RWPE1 (cell line): ENCODE measurements at places on chromosomes 13 and 19.

DNA sequence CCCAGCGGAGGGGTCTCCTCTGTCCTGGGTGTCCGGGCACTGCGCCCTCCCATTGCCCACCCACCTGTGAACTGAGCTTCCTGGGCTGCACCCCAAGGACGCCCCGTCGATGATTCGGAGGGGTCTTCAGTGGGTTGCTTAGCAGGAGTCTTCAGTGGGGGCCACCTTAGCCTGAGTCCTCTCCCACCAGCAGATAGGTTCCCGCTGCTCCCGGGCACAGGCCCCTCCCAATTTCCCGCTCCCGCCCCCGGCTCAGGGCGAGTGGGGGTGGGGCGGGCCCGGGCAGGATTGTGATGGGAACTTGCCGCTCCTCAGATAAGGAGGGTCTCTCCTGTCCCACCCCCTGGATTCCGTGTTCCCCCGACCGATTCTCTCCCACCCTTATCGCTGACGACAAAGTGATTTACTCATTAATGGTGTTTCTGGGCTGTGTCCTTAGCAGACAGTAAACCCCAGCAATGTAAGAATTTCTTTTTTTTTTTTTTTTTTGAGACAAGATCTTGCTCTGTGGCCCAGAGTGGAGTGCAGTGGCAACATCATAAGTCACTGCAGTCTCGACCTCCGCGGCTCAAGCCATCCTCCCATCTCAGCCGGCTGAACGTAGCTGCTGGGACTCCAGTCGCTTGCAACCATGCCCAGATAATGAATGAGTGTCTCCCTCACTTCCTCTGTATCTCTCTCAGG is 655 bp upstream of the S1PR5 start:
- DNase-seq = peak; percentile 70

GRCh38 chr19:4279530-4280422 is 710 bp downstream of the SHD start:
- DNase-seq = no peak

DNA sequence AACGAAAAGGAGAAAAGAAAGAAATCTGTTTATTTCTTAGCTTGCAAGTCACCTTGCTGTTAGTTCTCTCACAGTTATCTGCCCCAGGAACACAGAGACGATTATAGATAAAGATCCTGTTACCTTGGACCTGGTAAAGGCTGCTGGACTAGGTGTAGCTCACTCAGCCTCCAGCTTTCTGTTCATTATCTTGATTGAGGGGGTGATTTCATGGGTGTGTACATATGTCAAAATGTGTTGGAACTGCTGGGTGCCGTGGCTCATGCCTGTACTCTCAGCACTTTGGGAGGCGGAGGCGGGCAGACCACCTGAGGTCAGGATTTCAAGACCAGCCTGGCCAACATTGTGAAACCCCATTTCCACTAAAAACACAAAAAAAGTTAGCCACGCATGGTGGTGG is 27.9 kb downstream of the CERS4 start:
- no peak for DNase-seq

GRCh38 chr13:37942929-37943328 is 73.4 kb upstream of the TRPC4 start:
- no peak for DNase-seq

GRCh38 chr13:113493315-113493951 is 2.9 kb upstream of the DCUN1D2 start:
- DNase-seq = peak; percentile 78

DNA sequence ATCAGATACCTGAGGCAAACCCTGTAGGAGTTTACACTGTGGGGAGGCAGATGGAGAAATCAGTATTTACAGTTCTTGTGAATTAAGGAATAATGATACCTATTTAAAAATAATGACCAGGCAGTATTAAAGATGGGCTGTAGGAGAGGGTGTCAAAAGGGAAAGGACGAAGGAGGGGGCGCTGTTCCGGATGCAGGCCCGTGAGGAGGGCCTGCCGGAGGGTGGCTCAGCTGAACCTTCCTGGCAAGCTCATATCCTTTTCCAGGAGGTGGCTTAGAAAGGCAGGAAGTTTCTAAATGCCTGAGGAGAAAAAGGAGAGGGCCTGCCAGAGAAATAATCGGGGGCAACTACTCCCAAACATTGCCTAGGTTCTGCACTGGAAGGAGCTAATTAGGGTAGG is 46.6 kb downstream of the MBNL2 start:
- DNase-seq = no peak

DNA sequence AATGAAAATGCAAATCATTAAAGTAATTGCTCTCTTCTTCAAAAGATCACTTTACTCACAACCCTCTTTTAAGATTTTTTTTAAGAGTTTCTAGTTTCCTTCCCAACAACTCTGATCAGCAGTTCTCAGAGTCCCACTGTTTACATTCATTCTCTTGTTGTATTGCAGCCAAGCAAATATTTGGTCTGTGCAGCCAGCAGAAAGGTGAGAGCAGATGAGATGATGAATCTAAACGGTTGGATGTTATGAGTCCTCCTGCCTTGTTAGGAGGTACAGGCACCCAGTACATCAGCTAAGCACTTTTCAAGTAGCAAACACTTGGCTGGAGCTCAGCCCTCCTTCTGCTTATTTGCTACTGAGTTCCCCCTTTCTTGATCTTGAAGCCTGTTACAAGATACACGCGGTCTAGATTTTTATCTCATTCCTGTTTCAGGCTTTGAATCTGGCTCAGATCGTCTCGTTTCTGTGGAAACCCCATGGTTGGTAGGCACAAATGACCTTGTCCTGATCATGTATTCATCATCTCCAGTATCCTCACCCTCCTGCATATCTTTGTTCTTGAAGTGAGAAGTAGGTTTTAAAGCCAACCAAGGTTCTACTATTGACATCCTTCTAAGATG is 300.7 kb downstream of the DCT start:
- no peak for DNase-seq

DNA sequence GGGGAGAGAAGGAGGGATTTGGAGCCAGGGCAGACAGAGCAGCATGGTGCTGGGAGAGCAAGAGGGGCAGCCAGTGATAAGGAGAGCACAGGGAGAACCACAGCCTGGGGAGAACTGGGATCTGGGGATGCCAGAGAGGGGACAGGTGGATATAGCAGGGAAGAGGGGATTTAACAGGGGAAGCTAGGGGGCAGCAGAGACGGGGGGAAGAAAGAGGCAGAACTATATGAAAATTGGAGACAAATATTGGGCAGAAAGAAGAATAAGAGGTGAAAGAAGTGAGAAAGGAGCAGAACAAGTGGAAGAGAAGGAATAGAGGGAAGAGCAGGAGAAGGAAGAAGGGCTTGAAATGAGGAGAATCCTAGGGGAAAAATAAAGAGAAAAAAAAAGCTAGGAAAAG is 6.5 kb upstream of the ZNF528 start:
- no peak for DNase-seq

DNA sequence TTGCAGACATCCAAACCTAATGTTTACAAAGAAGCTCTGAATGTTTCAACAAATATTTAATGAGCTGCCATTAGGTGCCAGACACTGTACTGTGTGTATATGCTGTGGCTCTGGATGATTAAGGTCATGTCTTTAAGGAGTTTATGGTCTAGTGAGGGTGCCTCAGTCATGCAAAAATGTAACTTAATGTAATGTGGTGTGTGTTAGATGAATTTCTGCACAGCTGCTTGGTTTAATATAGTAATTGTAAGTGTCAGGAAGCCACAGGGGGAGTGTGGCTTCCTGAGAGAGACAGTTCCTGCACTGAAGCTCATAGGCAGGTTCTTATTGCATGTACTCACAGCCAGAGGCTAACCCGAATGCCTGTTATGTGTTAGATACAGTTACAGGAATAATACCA is 43.3 kb downstream of the SPATA13 start:
- DNase-seq = no peak

DNA sequence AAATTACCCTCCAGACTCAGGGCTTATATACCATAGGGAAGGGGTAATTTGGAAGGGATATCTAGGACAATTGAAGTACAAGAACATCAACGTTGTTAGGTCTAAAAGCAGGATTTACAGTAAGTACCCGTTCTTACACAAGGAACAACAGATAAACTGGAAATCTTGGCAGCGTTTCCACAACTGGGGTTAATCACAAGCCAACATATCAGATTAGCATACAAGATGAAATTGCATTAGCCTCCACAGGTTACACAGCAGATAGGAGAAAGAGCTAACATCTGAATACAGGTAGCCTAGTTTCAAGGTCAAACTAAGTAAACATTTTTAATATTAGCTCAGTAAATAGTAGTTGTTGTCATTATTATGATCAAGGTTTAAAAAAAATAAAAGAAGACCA is 1214.0 kb upstream of the PCDH20 start:
- no peak for DNase-seq

DNA sequence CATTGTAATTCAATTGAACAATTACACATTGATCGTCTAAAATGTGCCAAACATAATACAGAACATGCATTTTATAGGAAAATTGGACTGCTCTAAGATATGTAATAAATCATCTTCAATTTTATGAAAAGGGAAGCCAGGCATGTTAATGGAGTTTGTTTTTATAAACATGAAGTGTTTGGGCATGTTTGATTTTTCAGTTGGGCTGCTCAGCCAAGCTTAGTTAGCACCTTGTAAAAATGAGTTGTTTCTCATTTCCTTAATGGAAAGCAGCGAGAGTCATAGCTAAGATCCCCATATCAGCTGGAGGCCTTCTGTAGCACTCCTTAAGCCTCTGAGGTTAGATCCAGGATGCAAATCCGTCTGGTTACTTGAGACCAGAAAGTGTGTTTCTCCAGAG is 422.3 kb downstream of the SPRY2 start:
- no peak for DNase-seq

DNA sequence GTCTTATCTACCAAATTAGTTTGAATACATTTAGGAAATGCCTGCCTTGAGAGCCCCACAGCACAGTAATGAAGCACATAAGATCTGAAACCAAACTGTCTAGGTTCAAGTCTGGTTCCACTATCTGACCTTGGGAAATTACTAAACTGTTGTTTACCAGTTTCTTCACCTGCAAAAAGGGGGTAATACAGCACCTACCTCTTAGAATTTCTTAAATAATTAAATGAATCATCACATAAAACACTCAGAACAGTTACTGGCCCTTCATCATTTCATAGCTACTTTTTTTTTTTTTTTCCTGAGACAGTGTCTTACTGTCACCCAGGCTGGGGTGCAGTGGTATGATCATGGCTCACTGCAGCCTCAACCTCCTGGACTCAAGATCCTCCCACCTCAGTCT is 59.6 kb downstream of the USP12 start:
- DNase-seq = no peak

GRCh38 chr19:7544626-7545025 is 9.1 kb downstream of the PNPLA6 start:
- DNase-seq = no peak

- peak; percentile 41 for DNase-seq
Measured at GRCh38 chr19:16571283-16571682, 932 bp downstream of the SLC35E1 start.

- DNase-seq = peak; percentile 87
Measured at GRCh38 chr19:47778049-47778953, at the start of gene SELENOW. Gene SELENOW (plus strand): TSS chr19:47778703. CDS start chr19:47778786, 83 bp downstream.

- DNase-seq = no peak
Measured at GRCh38 chr13:94716016-94716415, 3.7 kb upstream of the SOX21 start.

DNA sequence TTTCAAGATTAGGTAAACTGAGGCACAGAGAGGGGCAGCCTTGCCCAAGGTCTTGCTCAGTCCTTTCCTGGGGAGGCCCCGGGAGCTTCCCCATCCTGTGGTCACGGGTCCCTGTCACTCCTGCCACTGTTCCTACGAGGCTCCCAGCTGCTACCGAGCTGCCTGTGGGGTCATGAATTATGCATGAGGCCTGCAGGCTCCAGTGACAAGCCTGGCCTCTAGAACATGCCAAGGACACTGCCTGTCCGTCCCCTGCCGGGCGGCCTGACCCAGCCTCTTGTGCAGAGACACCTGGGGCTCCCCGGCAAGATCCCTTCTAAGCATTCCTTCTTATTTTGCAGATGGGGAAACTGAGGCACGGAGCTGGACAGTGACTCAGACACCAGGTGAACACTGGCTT is 2.7 kb downstream of the FCHO1 start:
- no peak for DNase-seq

DNA sequence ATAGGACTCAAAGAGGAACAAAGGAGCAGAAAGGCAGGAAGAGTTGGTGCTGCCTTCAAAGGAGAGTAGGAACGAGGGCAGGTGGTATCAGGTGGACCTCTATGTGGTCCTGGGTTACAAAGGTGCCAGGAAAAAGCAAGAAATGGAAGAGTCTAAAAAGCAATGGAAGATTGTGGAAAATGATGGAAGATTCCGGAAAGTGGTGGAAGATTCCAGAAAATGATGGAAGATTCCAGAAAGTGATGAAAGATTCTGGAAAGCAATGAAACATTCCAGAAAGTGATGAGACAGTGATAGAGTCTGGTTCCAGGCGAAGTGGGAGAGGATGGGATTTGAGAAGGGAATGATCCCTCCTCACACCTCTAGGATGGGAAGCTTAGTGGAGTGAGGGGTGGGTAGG is 55.3 kb downstream of the ZNF557 start:
- DNase-seq = no peak

DNA sequence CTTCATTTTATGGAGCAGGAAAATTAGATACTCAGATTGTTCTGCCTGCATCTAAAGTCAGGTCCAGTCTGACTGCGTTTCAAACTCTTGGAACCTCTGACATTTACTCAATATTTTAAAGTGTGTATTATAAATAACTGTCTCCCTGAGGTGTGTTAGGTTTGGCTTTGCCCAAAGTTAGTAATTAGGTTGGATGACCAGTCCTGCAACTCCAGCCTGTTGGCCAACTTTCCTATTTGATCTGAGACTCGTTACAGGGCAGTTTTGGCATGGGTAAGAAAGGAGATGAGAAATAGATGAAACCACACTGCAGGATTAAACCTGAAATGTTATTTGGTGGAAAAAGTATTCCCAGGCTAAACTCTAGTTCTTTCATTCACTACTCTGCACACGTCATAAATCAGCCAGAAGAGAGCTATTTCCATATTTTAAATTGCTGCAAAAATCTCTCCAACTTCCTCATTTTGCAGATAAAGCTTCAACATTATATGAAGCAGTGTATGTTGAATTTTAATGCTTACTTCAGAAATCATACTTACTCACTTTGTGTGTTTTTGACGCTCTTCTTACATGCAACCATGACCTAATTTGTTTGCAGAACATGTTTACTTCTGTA is 357.1 kb downstream of the DCT start:
- no peak for DNase-seq

DNA sequence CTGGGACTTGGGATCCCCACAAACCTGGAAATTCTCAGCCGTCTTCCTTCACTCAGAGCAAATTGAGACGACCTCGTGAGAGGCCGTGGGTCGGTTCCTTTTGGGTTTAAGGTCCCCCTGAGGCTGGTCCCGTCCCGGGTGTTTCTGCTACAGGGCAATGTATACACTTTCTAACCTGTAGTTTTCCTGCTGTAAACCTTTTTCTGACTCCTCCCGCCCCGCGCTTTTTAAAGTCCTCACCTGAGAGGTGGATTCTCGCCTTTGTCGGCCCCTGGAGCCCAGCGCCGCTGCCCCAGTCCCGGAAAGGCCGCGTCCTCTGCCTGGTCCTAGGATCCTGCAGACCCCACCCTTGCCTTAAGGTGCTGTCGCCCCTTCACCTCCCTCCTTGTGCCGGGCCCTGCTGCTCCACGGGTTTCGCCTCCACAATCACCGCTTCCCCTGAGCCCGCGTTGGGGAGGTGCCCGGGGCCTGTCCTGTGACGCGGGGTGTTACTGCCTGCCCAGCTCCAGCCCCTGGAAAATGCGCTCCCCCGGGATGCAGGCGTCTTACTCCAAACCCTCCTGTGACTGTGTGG is 391 bp downstream of the ZNF761 start:
- peak; percentile 3 for DNase-seq

GRCh38 chr13:74153316-74153715 is 19.1 kb upstream of the KLF12 start:
- no peak for DNase-seq

- DNase-seq = no peak
Measured at GRCh38 chr13:44007451-44007850, 127.7 kb downstream of the LACC1 start.

- no peak for DNase-seq
Measured at GRCh38 chr19:34961775-34962686, 2.0 kb downstream of the ZNF792 start.
